ENCODE measurements at places on chromosomes 16 and 17.
A peak's percentile ranks its signal among the peaks of the same experiment; 100 is the strongest.

DNA sequence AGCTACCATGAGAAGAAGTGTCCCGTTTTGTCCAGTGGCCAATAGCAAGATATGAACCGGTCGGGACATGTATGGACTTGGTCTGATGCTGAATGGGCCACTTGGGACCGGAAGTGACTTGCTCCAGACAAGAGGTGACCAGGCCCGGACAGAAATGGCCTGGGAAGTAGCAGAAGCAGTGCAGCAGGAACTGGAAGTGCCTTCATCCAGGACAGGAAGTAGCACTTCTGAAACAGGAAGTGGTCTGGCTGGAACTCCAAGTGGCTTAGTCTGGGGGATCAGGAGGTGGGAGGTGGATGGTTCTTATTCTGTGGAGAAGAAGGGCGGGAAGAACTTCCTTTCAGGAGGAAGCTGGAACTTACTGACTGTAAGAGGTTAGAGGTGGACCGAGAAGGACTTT, 5.3 kb downstream of the EFNB3 start:
- no peak for DNase-seq

DNA sequence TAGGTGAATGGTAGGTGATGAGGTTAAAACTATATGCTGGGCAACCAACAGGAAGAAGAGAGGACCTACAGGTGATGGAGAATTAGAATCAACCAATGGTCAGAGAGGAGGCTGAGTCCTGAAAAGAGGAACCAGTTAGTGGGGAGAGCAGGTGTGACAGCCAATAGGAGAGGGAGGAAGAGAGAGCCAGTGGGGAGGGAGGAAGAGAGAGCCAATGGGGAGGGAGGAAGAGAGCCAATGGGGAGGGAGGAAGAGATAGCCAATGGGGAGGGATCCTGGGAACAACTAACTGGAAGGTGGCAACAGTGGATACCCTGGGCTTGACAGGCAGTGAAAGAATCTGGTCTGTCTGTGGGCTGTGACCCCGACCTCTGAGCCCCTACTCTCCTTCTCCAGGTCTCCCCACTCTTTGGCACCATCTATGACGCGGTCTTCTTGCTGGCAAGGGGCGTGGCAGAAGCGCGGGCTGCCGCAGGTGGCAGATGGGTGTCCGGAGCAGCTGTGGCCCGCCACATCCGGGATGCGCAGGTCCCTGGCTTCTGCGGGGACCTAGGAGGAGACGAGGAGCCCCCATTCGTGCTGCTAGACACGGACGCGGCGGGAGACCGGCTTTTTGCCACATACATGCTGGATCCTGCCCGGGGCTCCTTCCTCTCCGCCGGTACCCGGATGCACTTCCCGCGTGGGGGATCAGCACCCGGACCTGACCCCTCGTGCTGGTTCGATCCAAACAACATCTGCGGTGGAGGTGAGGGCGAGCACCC, 3.7 kb downstream of the GUCY2D start:
- no peak for DNase-seq

GRCh38 chr16:29994600-29995323, 655 bp downstream of the HIRIP3 start:
- DNase-seq, result peak; percentile 61

DNA sequence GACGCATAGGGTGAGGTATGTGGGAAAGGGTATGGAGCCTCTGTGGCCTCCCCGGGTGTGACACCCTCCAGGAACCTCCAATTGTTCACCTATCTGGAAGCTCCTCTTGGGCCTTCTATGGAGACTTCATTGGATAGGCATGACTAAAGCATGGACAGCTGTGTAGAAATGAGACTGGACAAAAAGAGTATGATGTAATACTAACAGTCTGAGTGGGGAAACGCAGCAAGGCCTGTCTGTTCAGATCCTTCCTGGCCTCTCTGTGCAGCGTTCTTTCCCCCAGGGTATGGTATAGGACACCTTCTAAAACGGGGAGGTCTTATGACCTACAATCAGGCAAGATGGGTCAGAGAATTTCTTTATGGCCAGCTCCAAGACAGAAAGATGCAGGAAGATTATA, 30.7 kb upstream of the CCNF start:
- no peak for DNase-seq

All from stimulated activated CD8-positive, alpha-beta memory T cell treated with anti-CD3 and anti-CD28 coated beads, Interleukin-15, amount 100 ng/mL, for 48 hours (primary cell).